NCI-H1436 treated with DMSO at 0.1 percent for 48 hours (cell line): ENCODE measurements at places on chromosomes 6 and 20.

DNA sequence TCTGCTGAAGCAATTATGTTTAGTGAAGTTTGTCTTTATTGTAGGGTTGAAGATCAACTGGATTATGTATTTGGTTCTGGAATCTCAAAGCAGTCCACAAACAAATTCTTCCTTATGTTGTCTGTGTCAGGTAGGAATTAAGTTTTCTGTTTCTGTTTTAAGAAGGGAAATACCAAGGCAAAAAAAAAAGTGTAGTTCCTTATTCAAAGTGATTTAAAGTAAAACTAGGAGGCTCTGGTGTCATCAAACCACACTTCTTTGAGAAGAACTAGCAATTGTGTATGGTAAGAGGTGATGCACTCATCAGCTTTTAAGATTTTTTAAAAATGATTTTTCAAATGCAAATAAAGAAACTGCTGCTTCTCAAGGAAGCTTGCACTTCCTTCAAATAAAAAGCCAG lies 1.9 kb downstream of the FAM135A start:
- DNase-seq: no peak

GRCh38 chr20:59966428-59966827 lies 8.2 kb downstream of the CDH26 start:
- no peak for DNase-seq

DNA sequence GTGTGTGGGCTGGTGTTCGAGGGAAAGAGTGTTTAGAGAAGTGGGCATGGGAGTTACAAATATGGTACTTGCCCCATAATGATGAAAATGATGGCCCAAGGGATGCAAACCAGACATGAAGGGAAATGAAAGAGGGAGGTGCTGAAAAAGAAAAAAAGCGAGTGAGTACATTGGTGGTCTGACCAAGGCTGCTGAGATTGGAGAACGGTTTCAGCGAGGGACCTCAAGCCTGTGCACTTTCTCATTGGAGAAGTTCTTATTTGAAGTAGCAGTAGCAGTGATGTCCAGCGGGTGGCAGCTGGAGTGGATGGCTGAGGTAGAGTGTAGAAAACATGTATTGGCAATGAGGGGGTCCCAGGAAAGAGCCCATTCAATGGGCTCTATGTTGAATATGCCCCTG lies 54.8 kb downstream of the TNFAIP3 start:
- no peak for DNase-seq

DNA sequence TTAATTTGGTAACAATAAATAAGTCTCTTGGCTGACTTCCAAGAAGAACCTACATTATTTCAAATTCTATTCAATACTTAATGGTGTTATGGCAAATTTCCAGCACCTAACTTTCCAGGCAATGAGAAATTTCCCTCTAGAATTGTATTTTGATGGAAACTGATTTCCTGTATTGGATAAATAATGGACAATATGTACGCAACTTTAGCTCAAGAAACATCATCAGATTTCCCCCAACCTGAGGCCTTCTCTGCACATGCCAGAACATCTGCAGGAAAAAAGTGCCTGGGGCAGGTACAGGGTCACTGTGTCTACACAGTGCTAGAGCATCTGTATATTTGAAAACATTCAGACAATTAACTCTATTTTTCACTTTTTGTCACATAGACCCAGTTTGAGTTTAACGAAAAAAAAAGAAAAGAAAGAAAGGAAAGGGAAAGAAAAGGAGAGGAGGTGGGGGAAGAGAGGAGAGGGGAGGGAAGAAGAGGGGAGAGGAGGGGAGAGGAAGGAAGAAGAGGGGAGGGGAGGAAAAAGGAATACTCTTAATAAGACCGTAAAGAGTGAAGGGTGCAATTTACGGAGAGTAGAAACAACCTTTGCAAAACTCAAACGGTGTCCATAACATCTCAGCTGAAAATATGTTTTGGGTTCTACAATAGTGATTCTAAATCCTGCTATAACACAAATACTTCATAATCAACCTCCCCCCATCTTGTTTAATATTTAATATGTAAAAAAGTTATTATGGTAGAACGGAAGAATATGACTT lies 130.0 kb downstream of the TSHZ2 start:
- no peak for DNase-seq

DNA sequence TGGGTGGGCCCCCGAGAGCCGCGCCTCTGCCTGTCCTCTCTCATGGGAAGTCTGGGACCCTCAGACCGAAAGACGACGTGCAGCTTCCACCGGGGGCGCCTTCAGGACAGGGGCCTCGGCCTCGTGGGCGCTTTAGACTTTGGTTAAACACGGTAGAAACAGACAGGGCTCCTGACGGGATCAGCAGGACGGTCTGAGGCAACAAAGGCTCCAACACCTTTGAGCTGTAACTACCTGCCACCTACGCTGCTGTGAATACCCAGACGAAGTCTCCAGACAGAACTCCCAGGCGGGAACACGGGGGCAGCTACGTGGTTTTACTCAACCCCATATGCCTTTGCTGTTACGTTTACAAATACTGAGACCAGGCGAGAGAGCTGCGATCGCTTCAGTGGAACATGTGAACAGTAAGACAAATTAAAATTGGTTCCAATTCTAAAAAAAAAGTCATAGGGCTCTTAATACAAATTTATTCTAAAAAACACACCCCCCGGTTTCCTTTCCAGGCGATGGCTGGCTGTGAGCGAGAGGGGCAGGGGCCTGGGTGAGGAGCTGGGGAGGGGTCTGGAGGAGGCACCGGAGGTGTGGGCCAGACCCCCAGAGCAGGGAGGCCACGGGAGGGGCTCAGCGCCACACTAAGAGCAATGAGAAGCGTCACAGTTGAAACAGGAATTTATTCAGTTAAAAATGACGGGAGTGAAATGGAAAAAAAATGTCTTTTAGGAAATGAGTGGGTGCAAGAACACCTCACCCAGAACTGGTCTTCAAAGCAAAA lies 453.2 kb downstream of the QKI start:
- no peak for DNase-seq

DNA sequence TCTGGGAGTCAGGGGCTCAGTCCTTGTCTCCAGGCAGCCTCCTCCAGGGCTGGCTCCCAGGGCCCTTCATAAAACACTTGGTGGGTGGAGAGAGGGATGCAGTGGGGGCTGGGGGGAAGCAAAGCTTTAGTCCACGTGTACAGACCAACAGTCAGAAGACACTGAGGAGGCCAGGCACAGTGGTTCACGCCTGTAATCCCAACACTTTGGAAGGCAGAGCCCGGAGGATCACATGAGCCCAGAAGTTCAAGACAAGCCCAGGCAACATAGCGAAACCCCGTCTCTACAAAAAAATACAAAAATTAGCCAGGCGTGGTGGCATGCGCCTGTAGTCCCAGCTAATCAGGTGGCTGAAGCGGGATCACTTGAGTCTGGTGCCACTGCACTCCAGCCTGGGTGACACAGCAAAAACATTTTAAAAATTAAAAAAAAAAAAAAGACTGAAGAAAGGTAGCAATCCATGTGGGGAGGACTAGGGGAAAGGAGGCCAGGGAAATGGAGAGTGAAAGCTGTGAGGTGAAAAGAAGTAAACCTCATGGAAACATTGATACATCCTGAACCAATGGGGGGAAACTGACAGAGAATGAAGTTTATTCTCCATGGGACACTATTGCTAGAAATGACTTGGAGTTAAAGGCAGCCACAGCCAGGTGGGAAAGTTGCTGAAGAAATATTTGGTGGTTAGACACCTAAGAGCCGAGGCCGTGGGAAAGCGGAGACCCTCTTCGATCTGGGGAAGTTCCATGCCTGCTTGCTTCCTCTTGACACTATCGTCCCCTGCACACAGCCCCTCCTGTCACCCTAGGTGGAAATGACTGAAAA lies 35.4 kb downstream of the PIM1 start:
- DNase-seq: no peak

DNA sequence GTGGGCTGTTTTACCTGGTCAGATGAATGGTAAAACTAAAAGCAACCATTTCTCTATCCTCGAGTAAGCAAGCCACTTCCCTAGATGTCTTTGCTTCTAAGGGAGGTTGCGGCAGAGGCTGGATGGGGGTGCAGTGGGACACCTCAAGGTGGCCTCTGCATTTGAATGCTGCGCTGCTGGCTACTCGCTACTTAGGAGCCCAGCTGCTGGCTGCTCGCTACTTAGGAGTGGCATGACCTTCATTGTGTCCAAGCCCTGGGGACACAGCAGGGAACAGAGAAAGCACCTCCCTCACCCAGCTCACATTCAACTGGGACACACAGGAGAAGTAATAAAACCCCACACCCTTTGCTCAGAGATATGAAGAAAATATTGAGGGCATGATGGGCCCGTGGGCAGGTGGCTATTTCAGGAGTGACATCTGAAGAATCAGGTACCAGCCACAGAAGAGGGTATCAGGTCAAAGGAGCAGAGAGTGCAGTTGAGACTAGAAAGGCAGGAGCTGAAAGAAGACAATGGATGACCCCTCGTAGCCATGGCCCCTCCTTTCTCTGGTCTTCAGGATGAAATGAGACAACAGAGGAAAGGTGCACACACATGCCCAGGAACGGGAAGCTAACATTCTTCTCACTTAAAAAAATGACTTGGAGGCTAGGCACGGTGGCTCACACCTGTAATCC lies 149.4 kb downstream of the ZMYND8 start:
- DNase-seq: no peak

GRCh38 chr6:125254321-125254720 lies 47.4 kb downstream of the HDDC2 start:
- DNase-seq: no peak

GRCh38 chr6:105884011-105884410 lies 202.1 kb upstream of the PRDM1 start:
- DNase-seq: no peak

DNA sequence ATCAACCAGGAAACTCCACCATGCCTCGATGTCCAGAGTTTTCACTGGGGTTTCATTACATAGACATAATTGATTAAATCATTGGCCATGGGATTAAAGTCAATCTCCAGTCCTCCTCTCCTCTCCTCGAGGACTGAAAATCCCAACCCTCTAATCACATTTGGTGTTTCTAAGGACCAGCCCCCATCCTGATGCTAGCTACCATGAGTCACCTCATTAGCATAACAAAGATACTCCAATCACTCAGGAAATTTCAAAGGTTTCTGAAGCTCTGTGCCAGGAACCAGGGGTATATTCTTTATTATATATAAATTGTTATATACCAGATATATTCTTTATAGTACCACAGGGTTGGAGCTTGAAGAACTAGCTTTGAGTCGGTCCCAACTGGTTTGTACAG lies 212.9 kb upstream of the PRND start:
- DNase-seq: no peak

DNA sequence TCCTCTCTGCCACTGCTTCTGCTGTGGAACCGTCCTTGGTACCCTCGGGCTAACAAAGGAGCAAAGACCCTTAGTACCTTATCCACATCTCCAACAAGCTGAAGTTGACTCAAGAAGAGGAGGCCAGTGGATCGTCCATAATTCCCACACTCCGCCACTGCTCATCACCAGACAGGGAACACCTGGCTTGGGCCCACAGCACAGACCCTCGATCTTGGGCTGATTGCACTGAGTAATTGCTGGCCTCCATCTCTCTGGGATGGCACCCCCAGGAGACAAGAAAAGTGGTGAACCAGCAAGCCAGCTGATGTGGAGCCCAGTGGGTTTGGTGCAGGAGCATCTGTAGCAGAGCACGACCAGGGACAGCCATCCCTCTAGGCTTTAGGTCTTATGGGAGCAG lies 109.4 kb upstream of the GRIK2 start:
- DNase-seq: no peak

DNA sequence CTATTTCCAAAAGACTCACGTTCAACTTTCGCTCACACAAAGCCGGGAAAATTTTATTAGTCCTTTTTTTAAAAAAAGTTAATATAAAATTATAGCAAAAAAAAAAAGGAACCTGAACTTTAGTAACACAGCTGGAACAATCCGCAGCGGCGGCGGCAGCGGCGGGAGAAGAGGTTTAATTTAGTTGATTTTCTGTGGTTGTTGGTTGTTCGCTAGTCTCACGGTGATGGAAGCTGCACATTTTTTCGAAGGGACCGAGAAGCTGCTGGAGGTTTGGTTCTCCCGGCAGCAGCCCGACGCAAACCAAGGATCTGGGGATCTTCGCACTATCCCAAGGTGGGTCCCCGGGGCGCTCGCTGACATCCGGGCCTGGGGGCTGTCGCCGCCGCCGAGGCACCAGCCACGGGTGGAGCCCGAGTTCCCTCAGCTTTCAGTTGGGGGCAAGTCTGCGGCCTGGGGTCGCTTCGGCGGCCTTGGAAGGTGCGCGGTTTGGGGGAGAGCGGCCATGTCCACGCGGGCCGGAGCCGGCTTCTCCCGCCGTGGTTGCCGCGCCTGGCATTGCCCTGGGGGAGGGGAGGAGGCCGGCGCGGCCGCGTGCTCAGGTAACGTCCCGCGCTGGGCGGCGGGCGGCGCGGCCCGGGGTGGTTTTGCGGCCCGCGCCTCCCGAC lies 429 bp downstream of the AMD1 start:
- no peak for DNase-seq

DNA sequence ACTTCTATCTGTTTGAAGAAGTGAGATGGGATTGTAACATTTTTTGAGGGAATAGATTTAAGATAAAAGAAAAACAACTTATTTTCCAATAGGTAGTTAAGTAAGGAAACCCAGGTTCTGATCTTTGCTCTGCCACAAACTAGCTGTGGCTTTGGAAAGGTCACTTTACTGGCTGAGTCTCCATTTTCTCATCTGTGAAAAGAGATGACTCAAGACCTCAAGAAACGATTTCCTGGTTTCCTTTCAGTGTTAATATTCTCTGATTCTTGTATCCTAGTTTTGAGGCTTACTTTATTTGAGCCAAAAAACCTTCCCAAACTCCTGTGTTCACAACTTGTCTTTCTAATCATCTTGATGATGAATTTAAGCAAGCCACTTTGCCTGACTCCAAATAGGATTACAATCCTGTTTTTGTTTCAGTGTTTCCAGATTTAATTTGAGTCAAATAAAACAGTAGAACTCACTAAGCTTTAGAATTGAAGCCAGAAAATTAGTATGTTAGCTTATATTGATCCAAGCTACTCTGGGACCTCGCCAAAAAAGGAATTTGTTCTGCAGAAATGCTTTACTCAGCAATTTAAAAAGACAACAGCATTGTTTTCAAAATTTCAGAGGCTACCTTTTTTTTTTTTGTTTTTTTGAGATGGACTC lies 51.1 kb downstream of the ENPP1 start:
- DNase-seq: no peak

GRCh38 chr20:49704932-49705336 lies 8.7 kb downstream of the B4GALT5 start:
- no peak for DNase-seq

- DNase-seq: no peak
Observed at GRCh38 chr6:1849691-1850090, 240.0 kb downstream of the FOXC1 start.

- no peak for DNase-seq
Observed at GRCh38 chr6:123805921-123806320, 2.3 kb downstream of the NKAIN2 start.
